ENCODE measurements at places on chromosomes 2 and 18. TPM values are rescaled to one million over a fixed set of nuclear protein-coding genes. Genes with fewer than 3 reads are reported as not detected.

DNA sequence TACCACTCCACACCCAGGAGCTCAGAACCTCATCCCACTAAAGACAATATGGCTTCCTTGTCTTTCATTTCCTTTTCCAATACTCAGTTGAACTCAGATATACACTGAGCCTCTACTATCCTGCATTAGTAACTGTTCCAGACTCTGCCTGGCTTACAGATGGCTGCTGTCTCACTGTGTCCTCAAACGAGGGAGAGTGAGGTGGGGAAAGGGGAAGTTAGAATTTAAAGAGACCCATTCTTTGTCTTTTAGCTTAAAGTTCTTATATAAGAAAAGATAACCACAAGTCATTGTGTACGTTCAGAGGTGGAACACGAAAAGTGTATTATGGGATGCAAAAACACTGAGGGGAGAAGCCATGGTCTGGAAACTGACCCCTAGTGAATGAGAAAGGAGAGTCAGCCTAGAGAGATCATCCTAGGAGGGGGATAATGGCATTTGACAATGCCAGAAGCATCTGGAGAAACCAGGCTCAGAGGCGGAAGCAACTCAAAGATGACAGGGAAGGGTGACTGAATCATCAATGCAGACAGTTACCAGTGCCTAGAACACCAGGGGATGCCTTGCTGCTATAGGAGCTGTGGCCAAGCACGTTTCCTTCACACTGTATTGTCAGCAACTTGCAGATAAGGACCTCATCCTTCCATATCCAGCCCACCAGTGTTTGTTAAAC is 170.7 kb downstream of the CYRIA start:
- H3K4me3 ChIP-seq: no peak overlapping the region
- H3K27me3 ChIP-seq: peaks cover 26% of the 10 kb centered on the region
- H3K36me3 ChIP-seq: peaks cover 7% of the 10 kb centered on the region
- H3K27ac ChIP-seq: no peak overlapping the region
- no peak for DNase-seq
- peaks cover 6% of the 10 kb centered on the region for H3K4me1 ChIP-seq

DNA sequence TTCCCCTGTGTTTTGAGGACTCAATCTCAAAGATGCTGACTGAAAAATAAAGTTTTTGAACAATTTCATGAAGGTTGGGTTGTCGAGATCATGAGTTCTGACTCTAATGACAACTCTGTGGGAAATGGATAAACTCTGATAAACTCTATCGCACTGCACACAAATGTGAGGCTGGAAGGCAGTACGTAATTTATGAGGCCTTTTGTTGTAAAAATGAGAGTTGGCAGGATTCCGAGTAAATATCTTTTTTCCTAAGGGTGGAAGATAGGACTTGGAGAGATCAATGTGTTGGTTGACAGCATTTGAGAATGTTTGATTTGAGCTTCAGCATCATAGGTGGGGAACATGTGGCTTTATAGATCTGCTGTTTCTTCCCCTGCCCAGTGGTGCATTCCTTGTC is 90.4 kb downstream of the SPTBN1 start:
- no peaks in the 10 kb centered on the region for H3K27me3 ChIP-seq
- no peak overlapping the region for H3K4me3 ChIP-seq
- DNase-seq: no peak

Gene ALPG
- total RNA-seq: not detected

DNA sequence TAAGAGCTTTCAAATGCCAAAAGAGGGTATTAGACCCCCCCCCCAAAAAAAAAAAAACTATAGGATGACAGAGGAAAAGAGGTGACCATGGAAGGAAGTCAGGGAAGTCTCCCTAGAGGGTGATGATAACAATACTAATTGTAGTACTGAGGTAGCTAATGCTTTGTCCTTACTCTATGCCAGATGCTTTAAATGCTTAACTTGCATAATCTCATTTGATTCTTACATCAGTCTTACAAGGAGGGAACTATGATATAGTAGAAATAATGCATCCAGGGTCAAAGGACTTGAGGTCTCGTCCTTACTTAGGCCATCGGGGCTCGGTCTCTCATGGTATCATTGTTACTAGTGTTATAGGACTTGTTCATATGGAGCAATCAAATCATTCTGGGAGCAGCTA is 9.1 kb downstream of the IDH1 start:
- DNase-seq: no peak
- no peaks in the 10 kb centered on the region for H3K27me3 ChIP-seq
- H3K4me1 ChIP-seq: peaks cover 15% of the 10 kb centered on the region
- no peak overlapping the region for H3K27ac ChIP-seq
- peaks cover 85% of the 10 kb centered on the region for H3K36me3 ChIP-seq
- no peak overlapping the region for H3K4me3 ChIP-seq

GRCh38 chr2:139836769-139837168 is 1056.6 kb upstream of the NXPH2 start:
- H3K36me3 ChIP-seq: no peaks in the 10 kb centered on the region
- no peaks in the 10 kb centered on the region for H3K27me3 ChIP-seq
- no peaks in the 10 kb centered on the region for H3K4me1 ChIP-seq
- H3K27ac ChIP-seq: no peak overlapping the region

DNA sequence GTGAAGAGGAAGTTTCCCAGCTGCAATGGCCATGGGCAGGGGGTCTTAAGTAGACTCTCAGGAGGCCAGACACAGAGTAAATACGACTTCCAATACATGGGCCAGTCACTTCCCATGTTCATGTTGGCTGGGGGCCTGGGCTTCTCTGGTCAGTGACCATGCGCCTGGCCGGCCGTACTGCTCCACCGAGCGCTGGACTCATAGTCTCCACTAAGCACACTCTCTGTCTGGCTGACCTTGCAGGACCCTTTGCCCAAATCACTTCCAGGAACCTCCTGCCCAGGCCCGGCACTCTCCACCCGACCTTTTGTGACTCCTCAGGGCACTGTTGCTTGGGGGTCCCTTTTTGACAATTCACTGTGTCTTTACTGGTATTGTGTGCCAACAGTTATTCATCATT is 69.3 kb downstream of the SOWAHC start:
- no peak for DNase-seq
- no peak overlapping the region for H3K4me3 ChIP-seq
- no peaks in the 10 kb centered on the region for H3K36me3 ChIP-seq
- no peaks in the 10 kb centered on the region for H3K4me1 ChIP-seq
- H3K27ac ChIP-seq: no peak overlapping the region

GRCh38 chr2:238845583-238846377 is 2.1 kb upstream of the TWIST2 start:
- H3K4me1 ChIP-seq: no peaks in the 10 kb centered on the region
- DNase-seq: no peak
- H3K27ac ChIP-seq: no peak overlapping the region

Data from MCF 10A (cell line).